CD4-positive, alpha-beta T cell treated with Interleukin-1 beta for 1 hour (primary cell): ENCODE measurements at places on chromosomes 7 and 10.

DNA sequence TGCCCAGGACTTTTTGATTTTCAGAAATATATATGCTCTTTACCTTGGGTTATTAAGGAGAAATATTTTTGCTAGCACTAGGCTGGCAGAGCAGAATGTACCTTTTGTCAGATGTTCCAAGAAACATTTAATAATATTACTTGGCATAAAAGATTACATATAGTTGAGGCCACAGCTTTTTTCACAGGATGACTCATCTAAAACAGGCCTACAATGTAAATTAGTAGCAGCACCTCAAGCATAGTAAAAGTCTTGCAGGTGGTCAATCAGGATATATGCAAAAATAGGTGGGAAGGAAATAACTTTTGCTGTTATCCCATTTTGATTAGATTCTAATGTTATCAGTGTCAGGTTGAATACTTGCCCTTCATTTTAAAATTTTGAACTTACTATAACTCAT is 14.9 kb upstream of the ITGB1 start:
- no peak for DNase-seq

DNA sequence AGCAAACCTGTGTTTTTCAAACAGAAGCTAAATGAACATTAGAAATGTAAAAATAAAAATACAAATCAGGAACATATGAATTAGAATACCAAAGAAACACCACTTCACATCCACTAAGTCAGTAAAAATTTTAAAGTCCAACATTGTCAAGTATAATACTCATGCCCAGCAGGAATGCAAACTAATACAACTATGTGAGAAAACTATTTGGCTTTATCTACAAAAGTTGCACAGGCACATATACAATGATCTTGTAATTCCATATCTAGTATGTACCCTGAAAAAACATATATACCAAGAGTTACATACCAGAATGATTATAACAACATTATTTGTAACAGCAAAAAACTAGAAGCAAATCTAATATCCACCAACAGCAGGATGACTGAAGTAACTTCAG is 91.1 kb downstream of the RNF32 start:
- no peak for DNase-seq

DNA sequence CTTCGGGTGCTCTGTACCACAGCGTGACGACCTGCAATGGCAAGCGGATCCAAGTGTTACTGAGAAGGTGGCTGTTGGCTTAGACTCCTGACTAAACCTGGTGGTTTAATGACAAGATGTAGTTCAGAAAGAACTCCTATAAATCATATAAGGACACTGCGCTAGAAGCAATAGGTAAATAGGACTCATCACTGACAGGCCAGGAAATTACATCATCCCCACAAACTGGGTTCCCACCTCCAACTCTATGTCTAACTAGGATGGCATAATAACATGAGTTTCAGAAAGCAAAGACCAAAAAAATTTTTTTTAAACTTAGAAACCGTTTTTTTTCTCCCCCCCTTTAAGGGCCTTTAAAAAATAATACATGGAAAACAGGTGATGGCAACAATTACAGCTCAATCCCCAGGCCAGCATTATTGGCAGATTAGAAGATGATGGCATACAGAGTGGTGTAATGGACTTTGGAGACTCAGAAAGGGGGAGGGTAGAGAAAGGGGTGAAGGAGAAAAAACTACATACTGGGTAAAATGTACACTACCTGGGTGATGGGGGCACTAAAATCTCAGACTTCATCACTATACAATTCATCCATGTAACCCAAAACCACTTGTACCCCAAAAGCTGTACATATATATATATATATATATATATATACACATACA is 81.4 kb upstream of the FAM133B start:
- no peak for DNase-seq

DNA sequence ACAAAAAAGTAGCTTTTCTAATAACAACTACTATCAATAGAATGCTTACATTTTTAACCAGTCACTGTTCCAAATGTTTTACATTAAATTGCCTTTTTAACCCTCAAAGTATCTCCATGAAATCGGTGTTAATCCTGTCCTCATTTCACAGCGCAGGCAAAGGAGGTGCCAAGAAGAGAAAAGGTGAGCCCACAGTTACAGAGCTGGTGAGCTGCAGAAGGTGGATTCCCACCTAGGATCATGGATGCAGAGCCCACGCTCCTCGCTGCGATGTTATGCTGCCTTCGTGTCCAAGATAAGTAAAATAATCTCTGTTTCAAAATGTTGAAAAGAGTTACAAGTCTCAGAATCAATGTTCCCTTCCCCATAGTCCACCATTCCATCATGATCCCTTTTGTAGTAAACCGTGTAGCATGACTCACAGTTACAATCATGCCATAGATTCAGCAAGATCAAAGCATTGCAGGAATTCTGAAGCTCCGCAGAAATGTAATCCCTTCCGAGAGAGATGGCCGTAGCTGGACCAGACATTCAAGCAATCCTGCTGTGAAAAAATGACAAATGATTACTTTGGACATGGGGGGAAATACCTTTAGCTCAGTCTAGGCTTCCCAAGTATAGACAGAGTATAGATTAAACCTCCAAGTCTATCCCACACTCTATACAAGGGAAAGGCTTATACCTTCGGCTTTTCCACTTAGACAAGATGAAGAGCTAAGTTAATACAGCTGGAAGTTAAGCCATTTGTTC is 394.7 kb upstream of the AKR1E2 start:
- no peak for DNase-seq

DNA sequence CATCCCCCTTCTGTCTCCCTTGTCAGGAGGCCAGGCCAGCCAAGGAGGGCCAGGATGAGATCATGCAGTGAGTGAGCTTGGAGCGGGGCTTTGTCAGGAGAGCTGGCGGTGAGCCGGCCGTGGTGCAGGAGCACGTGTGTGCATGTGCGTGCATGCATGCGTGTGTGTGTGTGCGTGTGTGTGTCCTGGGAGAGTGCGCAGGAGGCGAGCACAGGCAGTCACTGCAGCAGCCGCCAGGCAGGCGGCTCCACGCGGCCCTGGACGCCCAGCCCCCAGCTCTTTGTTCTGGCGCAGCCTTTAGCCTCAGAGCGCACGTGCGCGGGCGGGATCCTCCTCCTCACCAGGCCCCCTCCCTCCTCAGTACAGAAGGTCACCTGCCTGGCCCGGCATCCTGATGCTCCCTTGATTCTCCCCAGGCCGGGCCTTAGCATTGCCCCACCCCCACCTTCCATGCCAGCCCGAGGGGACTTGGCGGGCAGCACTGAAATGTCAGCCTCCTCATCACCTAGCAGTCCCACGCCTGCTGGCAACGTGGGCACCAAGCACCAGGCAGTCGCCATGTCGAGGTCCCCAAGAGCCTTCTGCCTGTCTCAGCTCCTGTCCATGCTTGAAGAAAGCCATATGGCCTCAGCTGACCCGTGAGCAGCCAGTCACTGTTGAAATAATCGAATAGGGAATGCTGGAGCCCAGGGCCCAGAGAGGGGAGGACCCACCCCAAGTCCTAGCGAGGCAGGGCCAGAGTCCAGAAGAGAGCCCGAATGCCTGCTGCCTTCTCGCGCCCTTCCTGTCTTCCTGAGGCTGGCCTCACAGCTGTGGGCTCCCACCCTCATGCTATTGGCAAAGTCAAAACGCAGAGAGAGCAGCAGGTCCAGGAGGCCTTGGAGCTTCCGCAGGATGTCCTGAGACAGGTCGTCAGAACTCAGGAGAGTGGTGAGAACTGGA is 125.9 kb upstream of the PPIF start:
- DNase-seq, result no peak

- no peak for DNase-seq
These were observed 176.6 kb upstream of the MKLN1 start for GRCh38 chr7:131151034-131151433.

- DNase-seq, result no peak
These were observed 421.5 kb upstream of the LRGUK start for GRCh38 chr7:133705596-133705995.

DNA sequence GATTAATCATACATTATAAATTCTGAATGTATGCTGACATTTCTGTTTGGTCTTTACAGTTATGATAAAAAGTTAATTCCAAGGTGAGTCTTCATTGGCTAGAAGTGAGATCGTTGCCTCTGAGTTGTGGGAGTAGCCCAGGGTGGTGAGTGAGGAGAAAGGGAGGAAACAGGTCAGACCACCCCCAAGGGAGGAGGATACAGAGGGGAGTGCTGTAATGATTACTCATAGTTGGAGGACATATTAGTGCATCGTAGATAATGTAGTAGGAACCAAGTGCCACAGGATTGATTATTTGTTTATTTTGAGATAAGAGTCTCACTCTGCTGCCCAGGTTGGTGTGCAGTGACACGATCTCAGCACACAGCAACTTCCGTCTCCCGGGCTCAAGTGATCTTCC is 672.2 kb downstream of the INHBA start:
- DNase-seq, result no peak

GRCh38 chr10:9613338-9614075 is 1404.2 kb upstream of the CELF2 start:
- DNase-seq, result no peak

GRCh38 chr7:116426428-116427156 is 72.9 kb upstream of the CAV2 start:
- no peak for DNase-seq

DNA sequence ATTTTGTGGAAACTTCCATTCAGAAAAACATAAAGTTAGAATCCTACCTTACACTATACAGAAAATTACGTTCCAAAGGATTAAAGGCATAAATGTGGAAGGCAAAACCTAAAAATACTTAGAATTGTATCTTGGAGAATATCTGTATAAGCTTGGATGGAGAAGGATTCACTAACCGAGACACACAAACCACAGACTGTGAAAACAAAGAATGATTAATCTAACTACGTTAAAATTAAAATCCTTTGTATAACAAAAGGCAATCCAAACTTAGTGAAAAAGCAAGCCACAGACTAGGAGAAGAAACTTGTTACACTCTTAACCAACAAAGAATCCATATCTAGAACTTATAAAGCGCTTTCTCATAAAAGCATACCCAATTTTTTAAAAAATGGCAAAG is 678.8 kb downstream of the INHBA start:
- no peak for DNase-seq

- DNase-seq, result no peak
These were observed 922.9 kb upstream of the LRRN3 start for GRCh38 chr7:110168010-110168409.

GRCh38 chr10:13830385-13830784 is 243.6 kb downstream of the PRPF18 start:
- DNase-seq, result no peak

DNA sequence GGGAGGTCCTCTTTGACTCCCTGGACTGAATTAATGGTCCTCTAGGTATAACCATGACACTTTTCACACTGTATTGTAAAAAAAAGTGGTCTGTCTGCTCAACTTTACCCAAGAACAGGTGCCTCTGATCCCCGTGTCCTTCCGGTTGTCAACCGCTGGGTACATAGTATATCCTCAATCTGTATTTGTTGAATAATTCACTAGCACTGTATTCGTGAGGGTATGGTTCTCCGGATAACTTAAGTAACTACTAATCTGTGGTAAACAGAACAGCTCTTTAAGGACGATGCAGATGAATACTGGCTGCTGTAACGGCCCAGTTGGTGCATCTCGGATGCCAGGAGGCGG is 472 bp upstream of the ADAM22 start:
- DNase-seq, result no peak

- DNase-seq, result no peak
These were observed 15.3 kb upstream of the THSD7A start for GRCh38 chr7:11847336-11847735.

DNA sequence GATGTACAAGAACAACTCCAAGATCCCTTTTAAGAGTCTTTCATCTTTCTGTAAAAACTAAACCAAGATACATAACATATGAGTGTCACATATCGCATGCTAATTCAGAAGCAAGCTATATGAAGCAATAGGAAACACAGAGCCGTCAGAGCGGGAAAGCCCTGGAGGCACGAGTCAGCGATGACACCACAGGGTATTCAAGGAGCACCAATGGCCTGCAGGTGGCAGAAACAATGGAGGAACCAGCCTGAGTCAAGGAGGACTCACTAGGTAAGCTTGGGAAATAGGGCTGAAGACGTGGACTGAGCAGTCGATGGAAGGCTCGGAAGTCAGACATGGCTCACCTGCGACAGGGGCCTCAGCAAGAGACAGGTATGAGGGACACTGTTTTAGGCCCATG is 214.4 kb downstream of the FAM107B start:
- peak; percentile 75 for DNase-seq

- no peak for DNase-seq
These were observed 584.2 kb downstream of the AUTS2 start for GRCh38 chr7:70182521-70182920.

GRCh38 chr7:48901966-48902365 is 22.4 kb upstream of the CDC14C start:
- no peak for DNase-seq

DNA sequence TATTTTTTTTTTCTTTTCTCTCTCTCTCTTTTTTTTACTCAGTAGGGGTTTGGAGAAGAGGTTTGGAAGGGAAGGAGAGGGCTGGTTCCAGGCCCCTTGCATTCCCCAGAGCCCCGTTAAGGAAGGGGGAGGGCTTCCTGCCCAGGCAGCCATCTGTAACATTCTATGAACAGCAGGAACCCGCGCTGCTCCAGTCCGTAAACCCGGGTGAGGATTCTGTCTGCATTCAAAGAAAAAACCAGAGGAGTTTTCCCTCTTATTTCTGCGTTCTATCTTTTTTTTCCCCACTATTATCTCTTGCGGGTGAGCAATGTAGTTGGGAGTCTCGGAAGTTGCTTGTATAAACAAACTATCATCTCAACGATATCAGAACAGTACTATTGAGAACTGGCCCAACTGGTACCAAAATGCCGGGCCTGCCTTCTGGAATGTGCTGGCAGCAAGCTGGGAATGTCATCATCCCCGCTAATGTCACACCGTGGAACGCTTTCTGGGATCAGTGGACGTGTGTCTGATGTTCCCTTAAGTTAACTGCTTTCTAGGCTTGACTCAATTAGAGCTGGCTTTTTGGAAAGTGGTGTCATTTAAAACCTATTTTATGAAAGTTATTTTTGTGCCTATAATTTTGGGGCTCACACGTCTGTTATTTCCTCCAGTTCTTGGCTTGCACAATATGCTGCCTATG is 153.1 kb upstream of the MEOX2 start:
- no peak for DNase-seq

DNA sequence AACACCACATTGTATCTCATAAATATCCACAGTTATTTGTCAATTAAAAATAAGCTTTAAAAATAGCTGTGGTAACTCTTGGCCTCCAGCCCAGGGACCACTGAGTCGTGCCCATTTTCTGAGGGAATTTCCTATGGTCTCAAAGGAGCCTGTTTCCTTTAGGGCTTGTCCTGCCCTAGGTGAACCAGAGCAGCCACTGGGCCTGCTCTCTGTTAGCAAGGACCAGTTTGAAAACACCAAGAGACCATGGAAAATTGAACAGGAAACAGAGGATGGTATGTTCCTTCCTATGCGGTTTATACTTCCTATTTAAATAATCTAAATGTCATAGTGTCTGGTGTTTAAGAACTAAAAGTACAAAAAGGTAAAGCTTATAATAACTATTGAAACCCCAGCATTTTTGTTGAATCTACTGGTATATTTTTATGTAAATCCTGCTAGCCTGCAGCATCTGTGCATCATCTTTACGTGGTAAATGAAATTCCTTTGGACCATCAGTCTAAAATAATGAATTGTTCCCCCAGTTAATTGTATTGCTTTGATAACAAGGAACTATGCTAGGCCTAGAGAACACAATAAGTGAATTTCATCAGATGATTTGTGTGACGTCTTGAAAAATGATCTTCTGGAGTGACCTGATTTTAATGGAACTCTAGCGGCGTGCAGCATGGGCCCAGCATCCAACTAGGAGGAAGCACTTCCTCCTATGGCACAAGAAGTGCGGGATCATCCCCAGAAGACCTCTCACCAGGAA is 333.7 kb downstream of the GFRA1 start:
- DNase-seq, result no peak
